Kidney capillary endothelial cell (primary cell): ENCODE measurements at places on chromosomes 12 and 14.
A peak's percentile ranks its signal among the peaks of the same experiment; 100 is the strongest.

GRCh38 chr12:87323369-87323768 lies 705.8 kb downstream of the C12orf50 start:
- peak; percentile 55 for DNase-seq

- no peak for DNase-seq
Observed at GRCh38 chr14:102819176-102819628, 42.0 kb downstream of the TRAF3 start.

DNA sequence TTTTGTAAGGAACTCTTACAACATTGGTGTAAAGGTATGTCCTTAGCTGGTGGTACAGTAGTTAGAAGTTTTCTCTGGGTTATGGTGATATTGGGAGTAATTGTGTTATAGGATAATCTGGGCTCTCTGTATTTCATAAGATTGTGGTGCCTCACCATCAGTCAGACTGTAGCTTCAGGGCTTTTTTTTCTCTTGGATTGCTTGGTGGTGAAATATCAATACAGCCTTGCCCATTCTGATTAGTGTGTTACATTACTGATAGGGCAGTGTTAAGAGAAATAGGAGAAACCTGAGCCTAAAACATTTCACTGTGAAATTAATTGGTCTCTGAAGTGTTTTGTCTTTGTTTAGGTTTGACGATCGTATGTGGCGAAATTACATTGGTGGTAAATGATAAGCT lies 71.0 kb downstream of the RCOR1 start:
- DNase-seq: no peak

DNA sequence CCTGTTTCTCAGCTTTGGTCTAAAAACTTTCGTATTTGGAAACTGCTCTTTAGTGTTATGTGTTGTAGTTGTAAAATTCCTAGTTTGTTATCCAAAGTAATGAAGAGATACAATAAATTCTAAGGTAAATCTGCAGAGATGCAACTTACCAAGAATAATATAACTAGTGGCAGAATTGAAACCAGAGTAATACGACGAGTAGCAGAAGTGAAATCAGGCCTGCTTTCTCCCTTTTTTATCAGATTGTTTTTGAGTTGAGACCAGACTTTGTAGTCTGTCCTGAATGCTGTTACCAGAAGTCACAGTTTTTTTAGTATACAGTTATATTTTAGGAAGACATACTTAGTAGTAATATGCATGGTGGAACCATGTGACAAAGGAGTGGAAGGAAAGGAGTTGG lies 12.5 kb downstream of the PAPOLA start:
- DNase-seq: no peak

DNA sequence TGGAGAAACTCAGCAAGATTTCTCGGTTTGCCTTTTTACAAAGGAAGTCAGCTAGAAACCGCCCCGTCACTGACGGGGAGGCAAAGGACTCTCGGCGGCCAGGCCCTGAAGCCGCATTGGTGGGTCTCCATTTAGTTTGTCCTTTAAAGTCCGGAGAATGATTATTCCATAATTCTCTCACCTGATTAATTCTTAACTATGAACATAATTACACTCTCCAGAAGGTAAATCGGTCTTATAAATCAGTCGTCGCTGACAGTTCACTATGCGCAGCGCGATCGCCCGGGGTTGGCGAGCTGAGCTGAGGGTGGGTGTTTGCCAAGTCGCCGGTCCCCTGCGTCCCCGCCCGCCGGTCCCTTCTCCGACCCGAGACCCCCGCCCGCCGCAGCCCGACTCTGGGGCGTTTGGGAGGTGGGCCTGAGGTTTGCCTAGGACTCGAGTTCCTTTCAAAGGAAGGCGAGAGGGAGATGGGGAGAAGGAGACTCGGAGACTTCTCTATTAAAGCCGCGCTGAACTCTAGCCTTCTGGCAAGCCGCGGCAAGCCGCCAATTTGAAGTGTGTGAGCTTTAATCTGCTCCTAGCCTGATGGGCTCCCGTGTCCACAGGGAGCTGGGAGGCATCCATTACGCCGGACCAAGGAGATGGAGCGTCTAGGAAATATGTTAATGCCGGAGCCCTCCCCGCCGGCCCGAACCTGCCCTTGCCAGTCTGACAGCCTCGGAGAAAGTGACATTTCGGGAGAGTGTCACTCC lies 392.9 kb downstream of the NOVA1 start:
- peak; percentile 30 for DNase-seq

- no peak for DNase-seq
Observed at GRCh38 chr12:98296462-98297079, 218.8 kb upstream of the TMPO start.

- DNase-seq: no peak
Observed at GRCh38 chr14:90807060-90807459, 9.2 kb downstream of the TTC7B start.
